ENCODE measurements at places on chromosomes 2 and 18.

- no peak overlapping the region for H3K27ac ChIP-seq
- peaks cover 43% of the 10 kb centered on the region for H3K4me1 ChIP-seq
- no peaks in the 10 kb centered on the region for H3K36me3 ChIP-seq
- DNase-seq, result no peak
- no peaks in the 10 kb centered on the region for H3K27me3 ChIP-seq
- H3K4me3 ChIP-seq, result no peak overlapping the region
These were observed 198.5 kb upstream of the GALNT5 start for GRCh38 chr2:157059036-157059435.

DNA sequence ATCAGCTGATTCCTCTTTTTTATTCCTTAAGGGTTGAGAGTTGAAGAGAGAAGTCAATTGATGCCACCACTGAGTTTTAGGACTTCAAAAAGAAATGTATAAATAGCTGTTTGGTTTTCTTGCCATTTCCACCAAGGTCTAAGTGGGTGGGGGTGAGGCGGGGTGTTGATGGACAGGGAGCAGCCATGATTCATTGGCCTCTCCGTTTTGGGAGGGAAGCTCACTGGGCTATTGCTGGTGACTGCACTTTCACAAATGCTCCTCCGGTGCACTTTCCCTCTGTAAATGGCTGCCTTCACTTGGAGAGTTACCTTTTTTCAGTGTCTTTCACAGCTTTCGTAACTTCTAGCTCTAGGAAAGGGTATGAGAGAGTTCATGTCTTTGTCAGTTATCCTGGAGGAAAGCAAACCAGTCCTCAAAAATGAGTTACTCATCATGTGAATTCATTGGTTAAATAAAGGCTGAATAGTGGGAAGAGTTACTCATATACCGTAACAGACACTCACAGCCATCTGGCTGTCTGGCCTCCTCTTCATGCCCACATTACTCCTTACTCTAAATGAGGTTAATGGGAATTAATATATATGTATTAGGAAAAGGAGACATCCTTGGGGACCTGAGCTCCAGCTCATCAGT is 17.4 kb upstream of the CTAGE1 start:
- no peak for DNase-seq
- no peaks in the 10 kb centered on the region for H3K4me1 ChIP-seq
- no peaks in the 10 kb centered on the region for H3K36me3 ChIP-seq
- no peak overlapping the region for H3K4me3 ChIP-seq

DNA sequence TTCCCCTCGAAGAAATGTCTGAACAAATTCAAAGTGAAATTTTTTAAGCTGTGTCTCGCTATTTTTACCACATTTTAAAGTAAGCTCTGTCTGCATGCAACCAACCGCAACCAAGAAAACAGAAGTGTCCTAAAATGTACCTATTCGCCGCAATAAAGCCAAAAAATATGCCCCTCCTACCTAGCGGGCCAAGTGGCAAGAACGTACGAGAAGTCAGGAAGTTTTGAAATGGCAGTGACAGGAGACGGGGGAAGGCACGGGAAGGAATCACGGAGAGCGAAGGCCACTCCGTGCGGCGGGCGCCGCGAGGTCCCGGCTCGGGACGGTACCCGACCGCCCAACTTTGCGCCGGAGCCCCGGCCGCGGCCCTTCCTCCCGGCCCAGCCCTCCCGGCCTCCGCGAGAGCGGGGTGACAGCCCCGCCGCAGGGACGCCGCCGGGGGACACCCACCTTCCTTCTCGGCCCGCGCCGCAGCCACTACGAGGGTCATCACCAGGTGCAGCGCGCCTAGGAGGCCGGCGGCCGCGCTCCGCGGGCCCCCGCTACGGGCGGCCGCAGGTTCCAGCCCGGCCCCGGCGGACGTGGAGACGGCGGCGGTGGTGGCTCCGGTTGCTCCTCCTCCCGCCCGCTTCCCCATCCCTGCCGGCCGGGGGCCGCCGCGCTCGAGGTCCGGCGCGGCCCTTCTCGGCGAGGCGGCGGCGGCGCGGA is 568 bp downstream of the TMEM131 start:
- H3K4me3 ChIP-seq, result peak overlapping the region; percentile 55
- peaks cover 33% of the 10 kb centered on the region for H3K4me1 ChIP-seq
- H3K27me3 ChIP-seq, result peaks cover 6% of the 10 kb centered on the region
- H3K27ac ChIP-seq, result peak overlapping the region; percentile 94

DNA sequence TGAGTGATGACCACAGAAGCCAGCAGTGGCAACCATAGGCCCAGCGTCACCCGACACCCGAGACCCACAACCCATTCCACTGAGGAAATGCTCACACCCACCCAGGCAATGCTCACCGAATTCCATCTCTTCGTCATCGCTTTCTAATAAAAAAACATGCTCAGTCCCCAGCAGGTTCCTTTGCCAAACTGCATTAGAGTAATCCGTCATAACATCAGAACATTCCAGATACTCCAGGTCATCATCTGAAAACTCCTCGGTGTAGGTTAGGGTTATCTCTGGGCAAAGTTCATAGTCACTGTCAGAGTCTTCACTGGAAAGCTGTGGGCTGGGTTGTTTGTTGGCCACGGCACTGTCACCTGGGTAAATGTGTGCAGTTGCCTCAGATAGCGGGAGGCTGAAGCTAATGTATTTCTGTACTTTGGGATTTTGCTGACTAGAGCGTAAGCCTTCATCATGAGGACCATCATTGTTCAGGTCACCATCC is 49.3 kb downstream of the ALPK2 start:
- no peak overlapping the region for H3K27ac ChIP-seq
- H3K4me1 ChIP-seq, result no peaks in the 10 kb centered on the region
- no peak overlapping the region for H3K4me3 ChIP-seq

DNA sequence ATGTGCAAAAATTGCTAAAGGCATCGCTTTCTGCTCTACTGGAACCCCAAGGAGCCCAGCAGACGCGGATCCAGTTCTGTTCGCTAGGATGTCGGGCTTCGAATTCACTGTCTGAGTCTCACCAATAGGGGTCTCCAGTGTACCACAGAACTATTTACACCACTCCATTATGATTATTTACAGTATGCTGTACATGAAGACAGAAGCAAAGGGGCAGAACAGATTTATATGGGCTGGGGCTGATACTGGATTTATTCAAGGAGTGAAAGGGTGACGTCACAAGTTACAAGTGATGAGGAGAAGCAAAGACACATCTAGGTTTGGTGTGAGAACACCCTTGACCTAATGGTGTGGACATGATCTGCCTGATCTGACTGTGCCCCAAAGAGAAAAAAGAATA is 185.3 kb upstream of the ATP5MC3 start:
- H3K27me3 ChIP-seq, result no peaks in the 10 kb centered on the region
- no peaks in the 10 kb centered on the region for H3K36me3 ChIP-seq
- no peak overlapping the region for H3K4me3 ChIP-seq
- no peak overlapping the region for H3K27ac ChIP-seq
- no peaks in the 10 kb centered on the region for H3K4me1 ChIP-seq

GRCh38 chr18:500632-501405 is at the start of gene COLEC12:
COLEC12 (minus strand) TSS chr18:500701; CDS start chr18:500514, 187 bp downstream.
- H3K27me3 ChIP-seq, result no peaks in the 10 kb centered on the region
- no peaks in the 10 kb centered on the region for H3K4me1 ChIP-seq

DNA sequence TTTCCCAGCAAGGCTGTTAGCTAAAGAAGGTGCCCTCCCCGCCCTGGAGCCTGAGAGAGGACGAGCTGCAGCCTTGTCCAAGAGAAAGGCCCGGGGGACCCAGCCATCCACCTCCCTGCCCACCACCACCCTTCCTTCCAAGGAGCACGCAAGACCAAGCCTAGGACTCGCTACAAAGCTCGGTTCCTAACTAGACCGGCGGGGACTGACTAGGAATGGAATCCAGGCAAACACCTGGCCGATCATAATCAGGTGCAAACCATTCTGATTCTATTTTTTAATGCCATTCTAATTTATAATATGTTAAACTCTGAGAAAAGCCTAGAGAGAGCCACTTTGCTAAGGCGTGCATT is 19.7 kb upstream of the TUBB6 start:
- H3K4me1 ChIP-seq, result no peaks in the 10 kb centered on the region
- H3K4me3 ChIP-seq, result no peak overlapping the region
- no peak overlapping the region for H3K27ac ChIP-seq

GRCh38 chr18:48007955-48008701 is 77.7 kb upstream of the SMAD2 start:
- H3K4me1 ChIP-seq, result peaks cover 26% of the 10 kb centered on the region
- peak overlapping the region; percentile 57 for H3K4me3 ChIP-seq

GRCh38 chr2:216235896-216236295 is 126.7 kb downstream of the XRCC5 start:
- H3K4me3 ChIP-seq, result no peak overlapping the region
- no peaks in the 10 kb centered on the region for H3K4me1 ChIP-seq
- no peaks in the 10 kb centered on the region for H3K27me3 ChIP-seq
- H3K27ac ChIP-seq, result no peak overlapping the region
- H3K36me3 ChIP-seq, result no peaks in the 10 kb centered on the region

GRCh38 chr18:69071680-69072079 is 273.8 kb downstream of the CCDC102B start:
- H3K4me1 ChIP-seq, result no peaks in the 10 kb centered on the region
- no peak for DNase-seq
- H3K4me3 ChIP-seq, result no peak overlapping the region
- H3K27ac ChIP-seq, result no peak overlapping the region
- H3K27me3 ChIP-seq, result no peaks in the 10 kb centered on the region
